ENCODE measurements at places on chromosomes 1 and 21.

- DNase-seq = no peak
- H3K27me3 ChIP-seq = no peaks in the 10 kb centered on the region
- H3K36me3 ChIP-seq = no peaks in the 10 kb centered on the region
- no peaks in the 10 kb centered on the region for H3K4me1 ChIP-seq
Observed at GRCh38 chr1:103941086-103941485, 191.4 kb downstream of the AMY1C start.

DNA sequence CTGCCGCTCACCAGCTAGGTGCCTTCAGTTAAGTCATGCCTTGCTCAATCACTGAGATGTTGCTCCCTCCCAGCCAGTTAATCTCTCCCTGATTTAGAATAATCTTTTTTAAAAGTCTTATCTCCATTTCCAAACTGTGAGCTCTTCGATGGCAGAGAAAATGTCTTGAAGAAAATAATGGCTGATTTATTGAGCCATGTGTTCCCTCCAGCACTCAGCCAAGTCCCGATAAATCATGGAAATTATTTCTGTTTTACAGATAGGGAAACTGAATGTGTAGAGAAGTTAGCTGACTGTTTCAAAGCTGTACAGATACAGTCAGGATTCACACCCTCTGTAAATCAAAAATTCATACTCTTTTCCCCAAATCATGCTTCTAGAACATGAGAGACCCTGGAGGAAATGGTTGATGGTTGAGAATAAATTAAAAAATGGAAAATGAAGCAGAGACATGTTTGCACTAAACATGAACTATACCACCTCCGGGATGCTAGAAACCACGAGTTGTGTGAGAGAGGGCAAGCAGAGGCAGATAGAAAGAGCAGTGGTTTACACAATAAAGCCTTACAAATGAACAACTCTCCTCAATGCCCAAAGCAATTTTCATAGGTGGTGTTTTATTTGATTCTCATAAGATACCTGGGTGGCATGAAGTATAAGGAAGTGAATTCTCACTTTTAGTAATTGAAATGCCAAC is 376.4 kb downstream of the PLPP3 start:
- no peaks in the 10 kb centered on the region for H3K36me3 ChIP-seq
- no peak overlapping the region for H3K27ac ChIP-seq
- H3K27me3 ChIP-seq = no peaks in the 10 kb centered on the region
- DNase-seq = no peak
- no peak overlapping the region for H3K4me3 ChIP-seq
- no peaks in the 10 kb centered on the region for H3K4me1 ChIP-seq

GRCh38 chr1:117735045-117735992 is 129.5 kb downstream of the TENT5C start:
- no peaks in the 10 kb centered on the region for H3K27me3 ChIP-seq
- H3K27ac ChIP-seq = peak overlapping the region; percentile 55
- peaks cover 4% of the 10 kb centered on the region for H3K4me1 ChIP-seq
- H3K36me3 ChIP-seq = no peaks in the 10 kb centered on the region
- H3K4me3 ChIP-seq = peak overlapping the region; percentile 47
- DNase-seq = no peak

DNA sequence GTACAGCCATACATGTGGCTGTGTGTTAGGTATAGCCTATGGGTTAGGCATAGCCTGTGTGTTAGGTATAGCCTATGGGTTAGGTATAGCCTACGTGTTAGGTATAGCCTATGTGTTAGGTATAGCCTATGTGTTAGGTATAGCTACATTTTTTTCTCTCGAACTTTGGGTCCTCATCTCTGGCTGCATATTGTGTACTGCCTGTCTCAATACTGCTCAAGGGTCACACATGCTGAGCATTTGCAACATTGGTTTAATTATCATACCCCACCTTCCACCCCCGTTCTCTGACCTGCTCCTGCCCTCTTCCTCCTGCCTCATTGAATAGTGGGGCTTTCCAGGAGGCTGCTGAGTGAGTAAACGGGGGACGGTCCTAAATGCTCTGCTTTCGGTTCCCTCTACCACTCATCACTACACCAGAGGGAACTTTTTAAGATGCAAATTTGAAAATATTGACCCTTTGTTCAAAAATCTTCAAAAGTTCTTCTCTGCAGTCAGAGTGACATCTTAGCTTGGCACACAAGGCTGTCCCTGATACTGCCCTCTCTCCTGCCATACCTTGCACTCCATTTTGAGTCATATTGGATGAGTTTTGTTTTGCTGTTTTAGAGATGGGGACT is 17.8 kb downstream of the OR2B11 start:
- no peaks in the 10 kb centered on the region for H3K36me3 ChIP-seq
- H3K4me1 ChIP-seq = no peaks in the 10 kb centered on the region
- H3K27ac ChIP-seq = no peak overlapping the region
- no peaks in the 10 kb centered on the region for H3K27me3 ChIP-seq
- no peak for DNase-seq

GRCh38 chr1:42168391-42168670 is 3.8 kb upstream of the GUCA2A start:
- peaks cover 6% of the 10 kb centered on the region for H3K4me1 ChIP-seq
- no peaks in the 10 kb centered on the region for H3K36me3 ChIP-seq
- DNase-seq = no peak
- no peaks in the 10 kb centered on the region for H3K27me3 ChIP-seq

- H3K36me3 ChIP-seq = no peaks in the 10 kb centered on the region
- H3K27ac ChIP-seq = no peak overlapping the region
- H3K4me1 ChIP-seq = no peaks in the 10 kb centered on the region
- DNase-seq = no peak
- no peaks in the 10 kb centered on the region for H3K27me3 ChIP-seq
Observed at GRCh38 chr1:67192902-67193301, 26.6 kb downstream of the IL23R start.

DNA sequence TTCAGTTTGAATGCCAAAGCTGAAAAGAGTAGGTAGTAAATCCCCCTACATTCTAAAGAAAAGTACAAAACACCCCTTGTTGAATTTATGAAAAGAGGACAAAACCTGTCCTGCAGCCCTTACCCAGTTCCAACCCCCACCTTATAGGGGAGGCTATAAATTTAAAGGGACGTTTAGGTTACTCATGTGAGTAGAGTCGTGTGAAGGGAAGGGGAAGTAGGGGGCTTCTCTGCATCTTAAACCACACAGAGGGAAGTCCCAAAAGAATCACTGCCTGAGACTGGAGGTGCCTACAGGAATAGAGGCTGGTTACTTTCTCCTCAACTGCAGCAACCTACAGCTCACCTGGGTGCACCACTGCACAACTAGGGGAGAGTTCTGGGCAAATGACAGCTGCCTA is 36.7 kb upstream of the KIRREL1 start:
- no peaks in the 10 kb centered on the region for H3K36me3 ChIP-seq
- H3K27ac ChIP-seq = no peak overlapping the region
- DNase-seq = no peak
- H3K27me3 ChIP-seq = no peaks in the 10 kb centered on the region
- no peak overlapping the region for H3K4me3 ChIP-seq
- no peaks in the 10 kb centered on the region for H3K4me1 ChIP-seq

DNA sequence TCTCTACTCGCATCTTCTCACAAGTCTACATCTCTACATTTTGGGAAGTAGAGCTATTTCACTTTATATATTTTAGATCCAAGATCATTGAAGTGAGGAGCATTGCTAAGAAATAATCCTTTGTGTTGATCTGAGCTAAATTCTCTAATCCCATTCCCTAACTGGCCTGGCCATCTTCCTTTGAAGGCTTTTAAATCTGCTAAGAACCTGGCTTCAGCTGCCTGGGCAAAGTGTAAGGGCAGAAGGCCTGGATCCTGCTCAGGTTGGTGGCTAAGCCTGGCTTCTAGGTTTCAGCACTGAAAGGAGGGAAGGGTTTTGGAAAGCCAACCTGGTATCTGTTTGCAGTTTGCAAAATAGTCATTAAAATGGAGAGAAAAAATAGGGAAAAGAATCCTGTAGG is 167.6 kb downstream of the BRINP2 start:
- H3K4me3 ChIP-seq = no peak overlapping the region
- H3K27me3 ChIP-seq = no peaks in the 10 kb centered on the region
- no peak overlapping the region for H3K27ac ChIP-seq
- DNase-seq = no peak

GRCh38 chr1:248824301-248824700 is 1.4 kb downstream of the SH3BP5L start:
- no peaks in the 10 kb centered on the region for H3K27me3 ChIP-seq
- H3K4me1 ChIP-seq = peaks cover 18% of the 10 kb centered on the region
- peak overlapping the region; percentile 88 for H3K27ac ChIP-seq
- H3K4me3 ChIP-seq = peak overlapping the region; percentile 16

DNA sequence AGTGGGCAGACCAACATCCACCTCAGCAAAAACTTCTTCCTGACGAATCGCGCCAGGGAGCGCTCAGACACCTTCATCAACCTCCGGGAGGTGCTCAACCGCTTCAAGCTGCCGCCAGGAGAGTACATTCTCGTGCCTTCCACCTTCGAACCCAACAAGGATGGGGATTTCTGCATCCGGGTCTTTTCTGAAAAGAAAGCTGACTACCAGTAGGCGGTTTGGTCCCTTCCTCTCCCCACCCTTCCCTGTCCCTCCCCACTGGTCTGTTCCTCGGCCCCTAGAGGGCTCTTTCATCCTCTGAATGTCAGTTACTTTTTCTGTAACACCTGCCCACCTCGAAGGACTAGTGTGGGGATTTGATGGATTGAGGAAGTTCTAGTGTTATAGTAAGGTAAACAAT is 46.9 kb downstream of the CAPN2 start:
- H3K27ac ChIP-seq = no peak overlapping the region
- H3K4me1 ChIP-seq = no peaks in the 10 kb centered on the region
- no peak overlapping the region for H3K4me3 ChIP-seq
- peaks cover 94% of the 10 kb centered on the region for H3K36me3 ChIP-seq
- H3K27me3 ChIP-seq = no peaks in the 10 kb centered on the region

DNA sequence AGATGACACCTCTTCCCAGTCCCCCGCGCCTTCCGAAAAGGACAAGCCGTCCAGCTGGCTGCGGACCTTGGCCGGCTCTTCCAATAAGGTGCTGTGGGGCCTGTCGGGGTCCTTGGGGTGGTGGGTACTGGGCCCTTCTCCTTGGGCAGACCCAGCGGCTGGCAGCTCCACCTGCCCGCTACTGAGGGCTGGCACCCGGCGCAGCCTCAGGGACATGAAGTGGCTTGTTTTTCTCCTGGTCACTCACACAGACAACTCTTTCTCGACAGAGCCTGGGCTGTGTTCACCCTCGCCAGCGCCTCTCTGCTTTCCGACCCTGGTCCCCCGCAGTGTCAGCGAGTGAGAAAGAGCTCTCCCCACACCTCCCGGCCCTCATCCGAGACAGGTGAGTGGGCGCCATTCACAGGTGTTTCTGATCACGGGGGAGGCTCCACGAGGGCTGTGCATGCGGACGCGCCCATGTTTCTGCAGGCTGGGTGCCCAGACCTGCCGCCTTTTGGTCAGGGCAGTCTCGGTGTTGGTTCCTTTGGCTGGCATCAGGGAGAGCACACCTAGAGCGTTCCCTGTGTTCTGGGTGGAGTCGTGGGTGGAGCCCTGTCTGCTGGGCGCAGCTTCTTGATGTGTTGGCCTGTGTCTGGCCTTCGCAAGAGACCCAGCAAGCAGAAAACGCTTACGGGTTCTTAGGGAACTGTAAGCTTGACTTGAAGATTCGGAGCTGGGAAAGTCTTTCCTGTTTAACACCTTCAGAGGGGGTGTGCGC is 75.1 kb downstream of the SKI start:
- H3K36me3 ChIP-seq = peaks cover 54% of the 10 kb centered on the region
- no peak overlapping the region for H3K4me3 ChIP-seq
- no peaks in the 10 kb centered on the region for H3K27me3 ChIP-seq
- DNase-seq = no peak

DNA sequence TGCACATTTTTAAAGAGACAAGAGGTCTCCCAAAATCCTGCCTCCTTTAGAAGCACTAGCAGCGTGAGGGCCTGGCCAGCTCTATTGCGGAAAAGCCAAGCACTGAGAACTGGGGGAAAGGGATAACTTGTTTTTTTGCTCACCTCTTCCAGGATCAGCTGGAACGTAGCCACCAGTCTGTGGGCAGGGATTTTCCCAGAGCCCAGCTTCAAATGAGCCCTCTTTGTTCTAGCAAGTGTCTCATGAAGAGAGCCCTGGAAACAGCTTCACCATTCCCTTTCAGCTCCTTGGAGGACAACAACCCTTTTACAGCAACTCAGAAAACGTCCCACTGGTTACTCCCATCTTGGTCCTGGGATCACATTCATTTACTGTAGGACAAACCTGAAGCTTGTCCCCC is 195.4 kb downstream of the LMX1A start:
- H3K27ac ChIP-seq = no peak overlapping the region
- H3K4me1 ChIP-seq = no peaks in the 10 kb centered on the region

GRCh38 chr1:14128096-14128495 is 428.1 kb downstream of the PRDM2 start:
- DNase-seq = no peak
- H3K27me3 ChIP-seq = no peaks in the 10 kb centered on the region
- H3K4me1 ChIP-seq = no peaks in the 10 kb centered on the region
- H3K4me3 ChIP-seq = no peak overlapping the region

DNA sequence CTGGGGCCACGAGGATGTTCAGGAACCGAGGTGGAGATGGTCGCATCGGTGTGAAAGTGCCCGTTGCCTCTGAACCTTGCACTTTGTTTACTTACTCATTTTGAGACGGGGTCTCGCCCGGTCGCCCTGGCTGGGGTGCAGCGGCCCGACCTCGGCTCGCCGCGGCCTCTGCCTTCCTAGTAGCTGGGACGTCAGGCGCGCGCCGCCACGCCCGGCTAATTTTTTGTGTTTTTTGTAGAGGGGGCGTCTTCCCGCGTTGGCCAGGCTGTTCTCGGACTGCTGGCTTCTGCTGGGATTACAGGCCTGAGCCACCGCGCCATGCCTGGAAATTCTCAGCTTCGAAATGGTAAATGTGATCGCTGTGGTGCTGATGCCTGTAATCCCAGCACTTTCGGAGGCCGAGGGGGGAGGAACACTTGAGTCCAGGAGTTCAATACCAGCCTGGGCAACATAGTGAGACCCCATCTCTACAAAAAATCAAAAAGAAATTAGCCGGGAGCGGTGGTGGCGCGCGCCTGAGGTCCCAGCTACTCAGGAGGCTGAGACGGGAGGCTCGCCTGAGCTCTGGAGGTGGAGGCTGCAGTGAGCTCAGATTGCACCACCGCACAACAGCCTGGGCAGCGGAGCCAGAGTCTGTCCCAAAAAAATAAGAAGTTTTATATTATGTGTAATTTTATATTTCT is 684 bp upstream of the MRPL20 start:
- H3K4me3 ChIP-seq = peak overlapping the region; percentile 93
- H3K27ac ChIP-seq = peak overlapping the region; percentile 72
- no peak for DNase-seq
- H3K36me3 ChIP-seq = peaks cover 15% of the 10 kb centered on the region
- H3K4me1 ChIP-seq = peaks cover 7% of the 10 kb centered on the region
- no peaks in the 10 kb centered on the region for H3K27me3 ChIP-seq

DNA sequence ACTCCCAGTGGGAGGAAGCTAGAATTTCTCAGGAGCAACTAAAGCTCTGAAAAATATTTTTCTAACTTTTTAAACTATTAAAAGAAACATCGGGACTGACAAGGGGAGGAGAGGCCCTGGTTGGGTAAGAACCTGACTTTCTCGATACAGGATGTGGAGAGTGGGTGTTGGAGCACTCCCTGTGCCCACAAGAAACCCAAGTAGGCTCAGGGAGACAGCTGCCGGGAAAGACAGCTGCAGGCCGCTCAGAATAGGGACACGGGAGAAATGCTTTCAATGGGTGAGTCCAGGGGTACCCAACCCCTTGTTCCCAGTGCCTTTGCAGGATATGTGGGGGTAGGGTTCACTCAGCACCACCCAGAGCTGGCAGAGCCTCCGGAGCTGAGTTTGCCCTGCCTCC is 43.6 kb downstream of the PLEKHA6 start:
- no peak for DNase-seq
- H3K36me3 ChIP-seq = no peaks in the 10 kb centered on the region
- no peaks in the 10 kb centered on the region for H3K27me3 ChIP-seq
- no peaks in the 10 kb centered on the region for H3K4me1 ChIP-seq
- no peak overlapping the region for H3K4me3 ChIP-seq
